ENCODE measurements at places on chromosomes 12 and 14.

DNA sequence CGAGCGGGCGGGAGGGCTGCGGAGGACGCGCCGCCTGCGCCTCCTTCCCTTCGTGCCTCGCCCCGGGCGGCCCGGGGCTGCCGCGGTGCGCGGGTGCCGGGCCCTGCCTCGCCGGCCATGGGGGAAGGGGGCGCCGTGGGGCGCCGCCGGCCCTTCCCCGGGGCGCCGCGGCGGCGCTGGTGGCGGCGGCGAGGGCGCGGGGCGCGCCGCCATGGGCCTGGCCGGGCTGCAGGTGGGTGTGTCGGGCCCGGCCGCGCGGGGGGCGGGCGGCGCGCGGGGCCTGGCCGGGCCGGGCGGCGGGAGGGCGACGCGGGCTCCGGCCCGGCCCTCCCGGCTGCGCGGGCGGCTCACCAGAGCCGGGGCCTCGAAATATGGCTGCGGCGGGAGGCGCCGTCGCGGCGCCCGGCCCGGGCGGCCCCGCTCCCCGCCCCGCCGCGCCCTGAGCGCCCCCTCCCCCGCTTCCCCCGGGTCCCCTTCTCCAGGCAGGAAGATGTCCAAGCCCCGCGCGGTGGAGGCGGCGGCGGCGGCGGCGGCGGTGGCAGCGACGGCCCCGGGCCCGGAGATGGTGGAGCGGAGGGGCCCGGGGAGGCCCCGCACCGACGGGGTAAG is 5.1 kb downstream of the KMT5A start:
- no peak for DNase-seq

GRCh38 chr12:118404876-118405521 is 28.6 kb downstream of the SUDS3 start:
- DNase-seq: peak; percentile 89

DNA sequence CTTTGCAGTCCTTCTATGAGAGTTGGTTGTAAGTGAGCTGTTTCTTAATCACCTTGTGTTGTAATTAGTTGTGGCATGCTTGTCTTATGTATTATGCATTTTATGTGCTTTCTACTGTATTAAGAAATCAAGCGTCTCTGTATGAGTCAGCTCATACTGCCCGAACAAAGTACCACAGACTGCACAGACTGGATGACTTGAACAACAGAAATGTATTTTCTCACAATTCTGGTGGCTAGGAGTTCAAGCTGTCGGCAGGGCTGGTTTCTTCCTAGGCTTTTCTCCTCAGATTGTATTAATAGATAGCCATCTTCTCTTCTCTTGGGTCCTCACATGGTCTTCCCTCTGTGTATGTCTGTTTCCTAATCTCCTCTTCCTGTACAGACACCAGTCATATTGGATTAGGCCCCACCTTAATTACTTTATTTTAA is 77.7 kb downstream of the FLRT2 start:
- DNase-seq: no peak

GRCh38 chr14:91681118-91681517 is 50.8 kb downstream of the CATSPERB start:
- DNase-seq: no peak

DNA sequence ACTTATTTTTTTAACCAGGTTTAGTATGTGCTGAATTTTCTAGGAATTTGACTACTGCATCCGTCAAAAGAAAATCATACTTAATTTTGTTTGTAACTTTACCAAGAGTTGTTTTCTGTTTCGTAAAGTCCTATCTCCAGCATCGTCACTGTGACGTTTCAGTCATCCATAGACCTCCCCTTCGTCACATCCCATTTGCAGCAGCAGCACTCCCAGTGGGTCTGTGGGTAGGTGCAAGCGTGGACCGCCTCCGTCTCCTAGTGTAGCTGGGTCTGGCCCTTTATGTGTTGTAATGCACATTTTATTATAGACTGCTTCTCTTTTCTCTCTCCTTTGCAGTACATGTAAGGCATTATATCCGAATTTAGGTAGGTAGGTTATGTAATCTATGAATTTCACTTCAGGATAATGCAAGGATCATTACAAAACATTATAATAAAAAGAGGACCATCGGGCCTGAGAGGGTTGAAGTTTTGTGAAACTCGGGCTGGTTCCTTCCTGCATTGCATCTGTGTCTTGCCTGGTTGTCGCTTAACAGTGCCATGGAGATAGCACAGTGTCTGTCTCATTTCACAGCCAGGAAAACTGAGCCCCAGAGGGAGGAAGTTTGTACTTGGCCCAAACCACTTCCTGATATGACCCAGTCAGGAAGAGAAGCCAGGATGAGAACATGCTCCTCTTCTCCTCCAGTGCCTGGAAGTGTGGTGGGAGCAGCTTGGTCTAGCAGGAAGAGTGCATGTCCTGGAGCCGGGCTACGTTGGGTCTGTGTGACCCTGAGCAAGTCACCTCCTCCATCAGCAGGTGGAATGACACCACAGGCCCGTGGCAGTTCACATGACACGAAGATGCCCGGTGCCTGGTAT is 41.3 kb downstream of the EVL start:
- DNase-seq: no peak

GRCh38 chr12:12315838-12316237 is 34.2 kb downstream of the MANSC1 start:
- no peak for DNase-seq

DNA sequence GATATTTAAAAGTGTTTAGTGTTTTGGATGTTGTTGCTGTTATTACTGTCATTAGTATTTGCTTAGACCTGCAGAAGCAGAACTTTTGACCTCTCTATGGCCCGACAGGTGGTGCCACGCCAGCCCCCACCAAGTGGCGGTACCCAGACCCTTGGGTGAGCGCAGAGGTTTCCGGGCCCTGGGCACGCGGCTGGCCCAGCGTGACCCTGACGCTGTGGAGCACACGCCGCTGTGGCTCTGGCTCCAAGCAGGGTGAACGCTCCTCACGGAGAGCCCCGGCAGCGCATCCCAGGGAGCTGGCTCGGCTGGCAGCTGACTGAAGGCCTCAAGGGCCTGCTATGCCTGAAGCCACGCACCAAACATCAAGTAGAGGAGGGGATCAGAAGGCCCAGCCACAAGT is 22.6 kb downstream of the SLC25A47 start:
- DNase-seq: no peak

DNA sequence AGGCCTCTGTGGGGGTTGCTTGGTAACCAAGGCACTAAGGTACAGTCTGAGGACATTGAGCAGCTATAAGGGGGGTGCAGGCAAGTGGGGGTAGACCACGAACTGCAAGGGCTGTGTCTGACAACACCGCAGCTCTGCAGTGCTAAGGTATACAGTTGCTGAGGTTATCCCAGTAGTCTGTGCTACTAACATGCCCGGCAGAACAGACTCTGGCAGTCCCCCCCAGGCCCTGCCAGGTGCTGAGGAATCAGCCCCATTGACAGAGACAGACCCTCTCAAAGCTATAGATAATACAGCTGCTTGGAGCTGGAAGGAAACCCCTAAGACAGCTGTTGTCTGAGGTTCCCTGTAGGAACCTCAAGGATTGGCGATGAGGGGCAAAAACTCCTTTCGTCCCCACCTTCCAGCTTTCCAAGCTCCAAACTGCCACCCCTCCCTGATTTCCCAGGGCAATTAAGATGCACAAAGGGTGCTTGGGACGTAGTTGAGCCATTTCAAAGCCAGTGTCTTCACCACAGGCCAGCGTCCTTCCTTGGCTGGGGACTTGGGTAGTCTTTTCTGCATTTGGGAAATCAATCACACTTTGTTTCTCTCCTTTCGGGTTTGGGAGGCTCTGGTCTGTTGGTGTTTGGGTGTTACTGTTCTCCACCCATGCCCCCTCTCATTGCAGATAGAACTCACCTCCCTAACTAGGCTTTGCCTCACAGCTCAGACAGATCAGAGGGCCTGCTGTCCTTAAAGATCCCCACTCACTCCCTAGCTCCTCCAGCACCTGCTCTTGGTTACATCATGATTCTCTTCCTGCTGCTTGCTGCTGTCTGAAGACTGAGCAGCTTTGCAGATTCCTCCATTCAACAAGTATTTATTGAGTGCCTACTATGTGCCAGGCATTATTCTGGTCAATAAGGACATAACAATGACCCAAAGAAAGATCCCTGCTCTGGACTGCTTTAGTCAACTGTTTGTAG is 2.0 kb upstream of the MYH7 start:
- DNase-seq: peak; percentile 37

DNA sequence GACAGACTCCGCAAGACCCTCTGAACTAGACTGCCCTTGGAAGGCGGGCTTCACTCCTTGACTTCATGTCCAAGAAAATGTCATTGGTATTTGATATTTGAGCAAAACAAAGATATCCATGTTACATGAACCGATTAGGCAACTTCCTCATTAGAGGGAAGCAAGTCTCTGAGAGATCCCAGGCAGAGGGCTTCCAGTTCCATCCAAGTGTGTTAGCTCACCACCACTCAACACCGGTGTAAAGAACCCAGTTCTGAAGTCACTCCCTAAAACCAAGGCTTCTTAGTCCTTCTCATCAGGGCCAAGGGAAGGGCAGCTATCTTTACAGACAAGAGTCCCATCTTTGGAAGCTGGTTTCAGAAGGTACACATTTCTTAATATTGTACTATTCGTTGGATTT is 87.2 kb upstream of the CDKN3 start:
- no peak for DNase-seq

GRCh38 chr12:26822026-26822425 is 11.0 kb downstream of the ITPR2 start:
- no peak for DNase-seq

- no peak for DNase-seq
These were observed 458.9 kb upstream of the LMO3 start for GRCh38 chr12:17064834-17065233.

DNA sequence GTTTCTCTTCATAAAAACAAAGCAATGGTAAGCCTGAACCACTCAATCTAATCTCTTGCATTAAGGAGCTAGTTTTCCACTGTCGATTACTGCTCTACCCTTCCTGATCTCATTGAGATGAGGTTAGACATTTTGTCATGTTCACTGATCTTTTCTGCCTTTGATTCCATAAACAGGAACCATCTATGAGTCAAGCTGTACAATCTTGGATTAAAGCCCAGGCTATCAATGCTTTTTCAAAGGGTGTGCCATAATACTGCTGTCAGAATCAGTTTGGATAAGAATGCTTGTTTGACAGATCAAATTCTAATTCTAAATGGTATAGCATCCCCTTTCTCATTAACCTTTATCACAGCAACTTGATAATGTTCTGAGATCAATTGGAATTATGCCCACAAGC is 16.1 kb downstream of the GRIP1 start:
- DNase-seq: no peak

DNA sequence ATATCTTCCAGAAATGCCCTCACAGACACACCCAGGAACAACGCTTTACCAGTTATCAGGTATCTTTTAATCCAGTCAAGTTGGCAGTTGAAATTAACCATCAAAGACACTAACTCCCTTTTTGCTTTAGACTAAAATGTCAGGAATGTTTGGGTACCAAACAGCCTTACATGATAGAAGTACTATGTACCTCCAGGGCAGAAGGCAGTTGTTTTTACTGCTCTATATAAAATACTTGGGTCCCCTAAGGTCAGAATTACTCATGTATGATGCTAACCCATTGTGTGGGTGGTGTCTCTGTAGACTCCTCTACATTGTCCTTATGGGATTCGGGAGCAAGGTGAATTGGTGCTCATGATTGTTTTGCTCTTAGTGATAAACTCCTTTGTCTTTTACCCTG is 492.5 kb upstream of the FLRT2 start:
- no peak for DNase-seq

GRCh38 chr12:10362828-10363657 is 26.8 kb downstream of the KLRK1 start:
- DNase-seq: peak; percentile 51

DNA sequence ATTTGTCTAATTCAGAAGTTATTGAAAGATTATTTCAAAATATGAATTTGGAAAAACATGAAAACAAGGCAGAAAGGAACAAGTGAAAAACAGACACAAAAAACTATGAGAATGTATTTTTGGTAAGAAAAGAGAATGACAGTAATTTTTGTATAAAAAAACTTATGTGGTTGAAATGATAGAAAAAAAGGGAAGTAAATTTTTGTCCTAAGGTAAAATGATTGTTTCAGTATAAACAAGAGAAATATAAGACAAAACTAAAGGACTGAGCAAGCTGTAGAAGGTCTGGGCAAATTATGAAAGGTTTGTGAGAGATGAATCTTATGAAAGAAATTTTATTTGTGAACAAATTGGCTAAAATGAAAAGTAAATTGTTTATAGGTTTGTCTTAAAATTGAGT is 44.6 kb downstream of the CEP83 start:
- DNase-seq: no peak

DNA sequence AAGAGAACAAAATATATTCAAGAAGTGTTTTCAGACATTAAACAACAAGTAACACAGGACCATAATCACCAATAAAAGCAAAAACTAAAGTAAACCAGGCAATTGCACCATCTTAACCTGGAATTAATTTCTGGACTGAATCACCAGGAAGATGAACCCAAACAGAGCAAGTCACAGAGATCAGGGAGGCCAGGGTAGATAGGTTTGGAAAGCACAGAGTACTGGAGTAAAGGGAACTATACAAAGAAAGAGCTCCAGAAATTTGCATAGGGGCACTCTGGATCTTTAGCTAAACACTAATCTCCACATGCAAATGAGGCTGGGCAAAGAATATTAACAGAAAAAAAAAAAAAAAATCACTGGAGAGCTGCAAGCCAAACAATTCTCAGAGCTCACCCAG is 84.7 kb downstream of the NUAK1 start:
- no peak for DNase-seq

DNA sequence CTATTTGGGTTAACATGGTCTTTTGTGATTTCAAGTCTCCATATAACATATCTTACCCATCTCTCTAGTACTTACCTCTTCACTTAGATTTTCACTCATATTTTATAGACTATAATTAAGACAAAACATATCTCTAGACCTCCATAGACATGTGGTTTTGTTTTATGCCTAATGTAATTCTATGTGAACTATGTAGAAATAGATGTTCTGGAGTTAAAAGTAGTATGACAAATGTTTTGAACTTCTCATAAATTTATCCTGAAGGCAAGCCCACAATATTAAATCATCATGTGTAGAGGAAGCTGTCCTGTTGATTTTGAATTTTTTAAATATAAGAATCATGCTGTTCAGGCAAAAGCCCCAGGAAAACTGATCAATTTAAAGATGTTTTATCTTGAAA is 169.2 kb downstream of the SYT1 start:
- no peak for DNase-seq

- no peak for DNase-seq
These were observed 61.6 kb upstream of the KTN1 start for GRCh38 chr14:55518391-55518790.

Data from endodermal cell (in vitro differentiated cells).